Thyroid gland (tissue), 4 donors: ENCODE measurements at places on chromosomes 3 and 15. TPM values are rescaled to one million over a fixed set of nuclear protein-coding genes. Genes with fewer than 3 reads are reported as not detected.
A peak's percentile ranks its signal among the peaks of the same experiment; 100 is the strongest.

DNA sequence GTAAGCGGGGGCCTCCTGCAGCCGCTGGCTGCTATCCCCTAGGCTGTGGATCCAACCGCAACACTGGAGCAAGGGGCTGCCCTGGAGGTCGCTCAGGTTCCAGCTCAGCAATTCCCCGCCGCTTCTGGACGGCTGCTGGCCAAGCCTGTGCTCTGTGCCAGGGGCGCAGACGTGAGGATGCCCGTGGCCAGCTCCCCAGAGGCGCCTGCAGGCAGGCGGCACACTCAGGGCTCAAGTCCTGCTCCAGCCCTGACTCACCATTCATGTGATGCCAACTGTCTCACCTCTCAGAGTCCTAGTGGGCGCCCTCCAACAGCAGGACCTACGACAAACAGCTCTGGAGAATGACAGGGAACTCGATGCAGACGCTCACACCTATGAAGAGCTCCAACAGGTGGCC is 31.6 kb downstream of the KLHL25 start:
- DNase-seq = peak; percentile 27
- no peaks in the 10 kb centered on the region for H3K27me3 ChIP-seq
- no peak overlapping the region for H3K4me3 ChIP-seq
- H3K36me3 ChIP-seq = peaks cover 2% of the 10 kb centered on the region
- H3K27ac ChIP-seq = no peak overlapping the region

- no peaks in the 10 kb centered on the region for H3K4me1 ChIP-seq
- H3K36me3 ChIP-seq = no peaks in the 10 kb centered on the region
- DNase-seq = no peak
- no peak overlapping the region for H3K4me3 ChIP-seq
- H3K27ac ChIP-seq = no peak overlapping the region
Observed at GRCh38 chr3:180646187-180646790, 33.0 kb downstream of the CCDC39 start.

- no peaks in the 10 kb centered on the region for H3K36me3 ChIP-seq
- H3K4me3 ChIP-seq = no peak overlapping the region
- peak overlapping the region; percentile 93 for H3K27ac ChIP-seq
- H3K4me1 ChIP-seq = peaks cover 64% of the 10 kb centered on the region
- no peaks in the 10 kb centered on the region for H3K27me3 ChIP-seq
Observed at GRCh38 chr3:10193692-10194327, 29.1 kb downstream of the IRAK2 start.

DNA sequence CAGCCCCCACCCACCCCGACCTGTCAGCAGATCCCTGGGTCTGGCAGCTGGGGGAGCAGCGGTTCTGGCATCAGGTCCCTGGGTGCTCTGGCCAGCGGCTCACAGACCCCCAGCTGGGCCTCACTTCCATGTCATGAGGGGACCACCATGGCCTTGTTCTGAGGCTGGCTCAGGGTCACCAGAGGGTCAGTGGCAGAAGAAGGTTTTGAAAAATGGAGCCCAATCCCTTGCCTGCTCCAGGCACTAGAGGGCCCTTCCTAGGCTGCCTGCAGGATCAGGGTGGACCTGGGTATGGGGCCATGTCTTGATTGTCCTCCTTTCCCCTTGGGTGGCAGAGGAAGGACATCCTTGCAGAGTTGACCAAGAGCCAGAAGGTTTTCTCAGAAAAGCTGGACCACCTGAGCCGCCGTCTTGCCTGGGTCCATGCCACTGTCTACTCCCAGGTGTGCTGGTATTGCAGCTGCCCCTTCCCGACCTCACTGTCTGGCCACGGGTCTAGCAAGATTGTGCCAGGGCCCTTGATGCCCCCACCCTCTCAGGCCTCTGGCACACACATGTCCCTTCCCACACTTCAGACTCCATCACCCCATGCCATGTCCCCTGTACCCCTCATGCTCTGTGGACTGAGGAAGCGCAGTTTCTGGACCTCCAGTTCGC is 12.9 kb downstream of the AMIGO3 start:
- H3K36me3 ChIP-seq = peaks cover 12% of the 10 kb centered on the region
- H3K27ac ChIP-seq = no peak overlapping the region
- H3K4me3 ChIP-seq = no peak overlapping the region
- no peaks in the 10 kb centered on the region for H3K4me1 ChIP-seq
- H3K27me3 ChIP-seq = no peaks in the 10 kb centered on the region
- no peak for DNase-seq

GRCh38 chr3:114899186-114899931 is 247.7 kb downstream of the ZBTB20 start:
- H3K27ac ChIP-seq = peak overlapping the region; percentile 76
- H3K36me3 ChIP-seq = no peaks in the 10 kb centered on the region
- peaks cover 30% of the 10 kb centered on the region for H3K4me1 ChIP-seq
- peak; percentile 65 for DNase-seq
- no peak overlapping the region for H3K4me3 ChIP-seq
- no peaks in the 10 kb centered on the region for H3K27me3 ChIP-seq

DNA sequence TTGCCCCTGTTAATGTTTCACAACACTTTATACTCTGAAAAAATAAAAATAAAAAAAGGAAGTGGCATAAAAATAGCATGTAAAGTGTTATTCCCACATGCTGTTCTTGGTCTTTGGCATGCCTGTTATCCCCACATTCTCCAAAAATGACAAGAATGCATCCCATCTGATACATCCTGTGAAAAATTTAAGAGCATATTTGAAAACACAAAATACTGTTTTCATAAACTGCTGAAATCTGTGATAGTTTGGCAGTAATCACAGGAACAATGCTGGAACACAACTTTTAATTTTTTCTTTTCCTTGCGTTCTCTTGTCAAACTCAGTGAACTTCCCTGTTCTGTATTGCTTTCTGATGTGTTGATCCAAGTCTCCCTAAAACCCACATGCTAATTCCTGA is 288.8 kb downstream of the ROBO2 start:
- no peak for DNase-seq
- H3K4me1 ChIP-seq = peaks cover 14% of the 10 kb centered on the region
- no peaks in the 10 kb centered on the region for H3K27me3 ChIP-seq

GRCh38 chr3:194617827-194618226 is 15.4 kb downstream of the TMEM44 start:
- DNase-seq = peak; percentile 65
- H3K4me1 ChIP-seq = no peaks in the 10 kb centered on the region
- H3K4me3 ChIP-seq = no peak overlapping the region
- no peak overlapping the region for H3K27ac ChIP-seq

GRCh38 chr15:52010633-52011595 is 8.1 kb upstream of the MAPK6 start:
- H3K4me3 ChIP-seq = no peak overlapping the region
- H3K36me3 ChIP-seq = no peaks in the 10 kb centered on the region
- DNase-seq = peak; percentile 73

- H3K27me3 ChIP-seq = no peaks in the 10 kb centered on the region
- no peaks in the 10 kb centered on the region for H3K36me3 ChIP-seq
- H3K4me1 ChIP-seq = no peaks in the 10 kb centered on the region
- H3K27ac ChIP-seq = no peak overlapping the region
- H3K4me3 ChIP-seq = no peak overlapping the region
Observed at GRCh38 chr15:66103293-66103590, 150.3 kb downstream of the MEGF11 start.

IQCH gene
- total RNA-seq = 9.6 TPM

UBE2E2 gene
- 28.5 TPM for total RNA-seq

ENTPD3 gene
- total RNA-seq = 5.7 TPM

FRMD4B gene
- total RNA-seq = 224 TPM
